Stimulated activated naive CD8-positive, alpha-beta T cell treated with anti-CD3 and anti-CD28 coated beads, Interleukin-15, Interleukin-2, amounts not matched to agents 100 U/mL and 50 U/mL, for 24 hours (primary cell): ENCODE measurements at places on chromosomes 11 and 22.

GRCh38 chr22:36160499-36160942 lies at the start of gene APOL3:
Gene APOL3, minus strand, starts transcription at chr22:36160755. Its CDS starts 11,700 bp downstream, at chr22:36149055.
- peak; percentile 45 for DNase-seq

GRCh38 chr11:63444160-63444559 lies 46.8 kb downstream of the PLAAT5 start:
- DNase-seq, result no peak

- no peak for DNase-seq
These were observed 18.1 kb downstream of the SLC37A2 start for GRCh38 chr11:125081098-125081798.

GRCh38 chr11:61828379-61828628 lies 204 bp downstream of the FADS2 start:
- DNase-seq, result no peak

DNA sequence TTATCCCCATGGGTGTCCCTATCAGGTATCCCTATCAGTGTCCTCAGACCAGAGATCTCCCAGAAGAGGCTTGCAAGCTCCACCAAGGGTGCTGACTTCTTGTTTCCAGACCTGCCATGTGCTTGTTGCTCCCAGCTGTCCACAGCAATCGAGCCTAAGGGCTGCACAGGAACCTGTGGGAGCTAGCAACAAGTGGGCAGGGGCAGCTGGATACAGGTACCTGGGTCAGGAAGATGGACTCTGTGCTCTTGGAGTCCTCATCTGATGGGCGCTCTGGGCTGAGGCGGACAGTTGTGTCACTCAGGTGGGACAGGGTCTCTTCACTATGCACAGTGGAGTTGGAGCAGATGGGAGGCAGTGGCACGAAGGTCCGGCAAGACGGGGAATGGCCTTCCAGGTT lies 99.2 kb downstream of the RNF169 start:
- no peak for DNase-seq

GRCh38 chr22:19739448-19739895 lies 16.1 kb downstream of the GP1BB start:
- DNase-seq, result no peak

DNA sequence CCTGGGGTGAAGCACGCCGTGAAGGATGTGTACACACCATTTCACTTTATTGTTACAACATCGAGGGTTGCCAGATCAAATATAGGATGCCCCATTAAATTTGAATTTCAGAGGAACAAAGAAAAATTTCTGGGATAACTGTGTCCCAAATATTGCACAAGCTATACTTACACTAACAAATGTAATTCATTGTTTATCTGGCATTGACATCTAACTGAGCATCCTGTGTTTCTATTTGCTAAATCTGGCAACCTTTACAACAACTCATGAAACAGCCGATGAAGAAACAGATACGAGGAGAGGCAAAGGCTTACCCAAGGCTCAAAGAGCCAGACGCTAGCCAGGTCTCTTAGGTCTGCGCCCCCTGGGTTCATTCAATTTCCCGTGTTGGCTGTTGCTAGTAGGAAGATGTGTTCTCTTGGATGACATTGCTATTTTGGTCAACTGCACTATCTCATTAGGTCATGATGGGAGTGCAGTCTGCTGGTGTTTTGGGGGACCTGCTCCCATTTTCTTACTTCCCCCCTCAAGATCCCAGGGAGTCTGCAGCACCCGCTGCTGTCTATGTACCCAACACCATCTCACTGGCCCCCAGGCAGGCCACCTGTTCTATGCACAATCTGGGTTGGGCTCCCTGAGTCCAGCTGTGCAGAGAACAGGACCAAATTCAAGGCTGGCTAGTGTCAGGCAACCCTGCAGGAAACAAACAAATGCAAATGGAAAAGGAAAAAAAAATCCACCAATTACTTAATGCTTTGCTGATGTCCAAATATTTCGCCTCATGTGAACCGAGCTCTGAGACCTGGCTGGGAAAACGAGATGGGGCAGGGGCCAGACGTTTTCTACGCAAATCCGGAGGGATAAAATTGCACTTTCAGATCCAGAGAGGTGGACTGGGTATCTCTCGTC lies 560.9 kb downstream of the MIAT start:
- no peak for DNase-seq

GRCh38 chr22:38789606-38790005 lies 4.3 kb downstream of the DNAL4 start:
- DNase-seq, result no peak

- no peak for DNase-seq
These were observed 431.4 kb upstream of the CCDC90B start for GRCh38 chr11:83717537-83717936.

DNA sequence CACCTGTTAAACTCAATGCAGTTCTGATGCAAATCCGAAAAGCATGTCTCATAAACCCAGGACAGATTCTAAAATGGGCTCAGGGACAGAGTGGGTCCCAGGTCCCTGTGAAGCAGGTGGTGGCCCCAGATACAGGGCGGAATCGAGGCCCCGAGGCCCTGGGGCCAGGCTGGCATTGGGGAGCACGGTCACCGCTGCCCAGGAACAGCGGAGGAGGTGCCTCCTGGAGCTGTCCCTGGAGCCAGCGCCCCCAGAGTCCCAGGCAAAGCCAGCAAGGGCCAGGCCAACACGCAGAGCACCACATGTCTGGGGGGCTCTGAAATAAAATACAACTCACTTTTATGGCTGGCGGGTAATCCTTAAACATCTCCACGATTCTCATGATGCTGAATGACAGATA lies 10.0 kb upstream of the TTLL8 start:
- no peak for DNase-seq

GRCh38 chr22:29821291-29822016 lies 16.6 kb downstream of the ASCC2 start:
- DNase-seq, result peak; percentile 59

- no peak for DNase-seq
These were observed 8.6 kb downstream of the HSD17B12 start for GRCh38 chr11:43689167-43689566.

DNA sequence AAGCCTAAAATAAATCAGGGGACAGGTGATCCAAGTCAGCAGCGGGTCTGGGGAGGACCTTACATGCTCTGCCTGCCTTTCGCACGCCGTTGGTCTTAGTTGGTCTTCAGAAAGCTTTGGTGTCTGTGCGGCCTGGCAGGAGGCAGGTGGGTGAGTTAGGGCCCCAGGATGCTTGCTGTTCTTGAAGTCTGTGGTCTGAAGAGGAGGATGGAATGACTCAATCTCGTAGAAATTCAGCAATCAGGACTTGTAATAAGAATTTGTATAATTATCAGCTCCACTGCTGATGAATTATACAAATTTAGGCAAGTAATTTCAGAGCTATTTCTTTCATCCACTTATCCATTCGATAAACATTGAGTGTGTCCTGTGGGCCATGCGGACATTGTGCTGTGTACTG lies 138.5 kb downstream of the FEZ1 start:
- no peak for DNase-seq

- no peak for DNase-seq
These were observed 22.6 kb downstream of the ARHGEF17 start for GRCh38 chr11:73330569-73331093.

- no peak for DNase-seq
These were observed 5.3 kb upstream of the MALAT1 start for GRCh38 chr11:65493367-65494176.

DNA sequence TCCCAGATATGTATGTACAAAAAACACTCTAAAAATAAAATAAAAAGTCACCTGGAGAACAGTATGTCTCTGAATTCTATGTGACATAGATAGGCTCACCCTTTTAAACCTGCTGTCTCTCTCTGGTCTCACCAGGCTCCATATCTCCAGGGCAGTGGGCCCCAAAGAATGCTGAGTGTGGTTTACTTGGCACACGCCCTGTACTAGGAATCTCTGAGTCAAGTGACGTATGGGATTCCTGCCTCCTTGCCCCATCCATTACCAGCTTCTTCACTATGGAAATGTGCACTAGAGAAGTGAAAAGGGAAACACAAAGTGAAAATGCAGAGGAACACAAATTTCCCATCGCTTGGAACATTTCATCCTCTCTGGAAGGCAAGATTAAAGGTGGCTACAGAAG lies 722.2 kb upstream of the TENM4 start:
- no peak for DNase-seq

DNA sequence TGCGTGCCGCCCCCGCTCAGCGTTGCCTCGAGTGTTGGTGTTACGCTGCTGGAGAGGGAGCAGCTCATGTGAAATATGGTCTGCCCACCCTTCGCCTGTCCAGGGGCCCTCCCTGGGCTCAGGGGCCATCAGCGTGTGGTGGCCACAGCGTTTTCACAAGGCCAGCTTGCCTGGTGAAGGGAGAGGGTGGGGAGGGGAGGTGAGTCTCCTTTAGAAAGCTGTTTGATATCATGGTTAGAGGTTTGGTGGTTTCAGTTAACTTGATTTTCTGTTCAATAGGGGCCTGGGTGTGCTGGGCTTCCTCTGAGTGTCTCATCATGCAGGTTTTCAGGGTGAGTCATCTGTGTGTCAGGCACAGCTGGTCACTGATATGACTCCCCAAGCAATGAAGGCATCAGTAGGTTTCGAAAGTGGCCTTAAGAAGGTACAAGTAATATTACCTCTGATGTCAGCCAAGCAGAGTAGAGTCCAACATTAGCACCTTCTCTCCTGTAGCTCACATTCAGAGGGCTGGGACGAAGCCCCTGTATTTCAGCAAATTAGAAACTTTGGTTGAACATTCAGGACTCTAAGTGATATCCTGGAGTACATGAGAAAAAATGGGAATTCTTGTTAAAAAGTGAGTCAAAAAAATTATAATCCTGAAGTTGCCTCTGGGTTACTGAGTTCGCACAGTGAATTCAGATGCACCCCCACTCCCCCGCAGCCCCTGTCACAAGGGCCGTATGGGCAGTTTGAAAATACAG lies 172.5 kb downstream of the TBC1D22A start:
- DNase-seq, result peak; percentile 30

DNA sequence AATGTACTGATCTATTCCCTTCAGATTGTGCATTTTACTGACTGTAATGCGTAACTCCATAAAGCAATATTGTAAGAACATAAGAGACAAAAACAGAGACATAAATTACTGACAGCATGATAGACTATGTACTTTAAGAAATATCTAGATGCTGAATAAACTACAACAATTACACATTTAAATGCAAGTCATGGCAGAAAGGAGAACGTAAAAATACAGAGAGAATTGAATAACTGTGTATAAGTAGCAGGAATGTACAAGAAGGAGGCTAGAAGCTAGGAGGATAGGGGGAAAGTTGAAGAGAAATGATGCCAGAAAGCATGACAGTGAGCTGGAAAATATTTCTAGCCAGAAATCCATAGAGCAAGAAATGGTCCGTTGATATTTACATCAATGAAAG lies 74.0 kb upstream of the FAM181B start:
- no peak for DNase-seq

DNA sequence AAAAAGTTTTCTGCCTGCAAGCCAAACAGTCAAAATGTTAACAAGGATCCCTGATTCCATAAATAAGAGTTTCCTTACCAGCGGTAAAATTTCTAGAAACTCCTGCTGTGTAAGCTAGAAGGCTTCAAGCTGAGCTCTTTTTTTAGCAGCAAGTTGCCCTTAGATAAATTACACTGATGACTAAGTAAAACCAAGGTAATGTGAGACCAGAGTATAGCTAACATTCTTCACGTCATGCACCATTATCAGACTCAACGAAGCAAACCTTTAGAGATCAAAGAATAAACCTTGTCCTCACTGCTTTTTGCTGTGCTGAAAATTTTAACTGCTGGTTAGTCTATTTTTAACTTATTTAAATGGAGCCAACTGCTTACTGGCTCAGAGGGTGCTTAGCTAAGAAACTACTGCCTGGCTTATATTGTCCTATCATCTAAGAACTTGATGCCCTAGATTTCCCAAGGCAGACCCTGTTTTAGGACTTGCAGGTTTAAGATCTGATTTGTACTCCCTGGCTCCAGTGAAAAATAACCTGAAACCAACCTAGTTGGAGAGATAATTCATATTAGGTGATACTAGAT lies 900.7 kb downstream of the JRKL start:
- no peak for DNase-seq

DNA sequence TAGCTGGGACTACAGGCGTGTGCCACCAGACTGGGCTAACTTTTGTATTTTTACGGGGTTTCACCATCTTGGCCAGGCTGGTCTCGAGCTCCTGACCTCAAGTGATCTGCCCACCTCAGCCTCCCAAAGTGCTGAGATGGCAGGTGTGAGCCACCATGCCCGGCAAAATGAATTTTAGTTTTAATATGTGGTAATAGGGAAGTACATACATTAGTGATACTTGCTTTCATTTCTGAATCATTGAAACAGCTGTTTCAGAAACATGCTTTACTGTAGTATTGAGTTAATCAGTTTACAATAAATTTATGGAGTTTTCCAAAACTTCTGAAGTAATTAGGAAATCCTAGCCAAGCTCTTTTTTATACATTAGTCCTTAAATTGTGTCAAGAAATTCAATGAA lies 15.6 kb downstream of the PCF11 start:
- DNase-seq, result no peak

DNA sequence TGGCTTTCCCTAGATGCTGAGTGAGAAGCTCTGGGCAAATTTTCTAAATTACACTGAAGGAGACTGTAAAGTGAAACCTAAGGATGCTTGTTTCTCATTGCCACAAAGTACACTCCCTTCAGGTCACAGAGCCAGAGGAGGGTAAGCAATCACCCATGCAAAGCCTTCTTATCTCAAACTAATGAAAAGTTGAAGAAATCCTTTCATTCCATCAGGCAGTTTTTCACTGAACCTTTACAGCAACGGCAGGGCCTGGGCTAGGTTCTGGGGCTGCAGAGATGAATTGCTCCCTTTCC lies 106.2 kb downstream of the RASSF10 start:
- no peak for DNase-seq

DNA sequence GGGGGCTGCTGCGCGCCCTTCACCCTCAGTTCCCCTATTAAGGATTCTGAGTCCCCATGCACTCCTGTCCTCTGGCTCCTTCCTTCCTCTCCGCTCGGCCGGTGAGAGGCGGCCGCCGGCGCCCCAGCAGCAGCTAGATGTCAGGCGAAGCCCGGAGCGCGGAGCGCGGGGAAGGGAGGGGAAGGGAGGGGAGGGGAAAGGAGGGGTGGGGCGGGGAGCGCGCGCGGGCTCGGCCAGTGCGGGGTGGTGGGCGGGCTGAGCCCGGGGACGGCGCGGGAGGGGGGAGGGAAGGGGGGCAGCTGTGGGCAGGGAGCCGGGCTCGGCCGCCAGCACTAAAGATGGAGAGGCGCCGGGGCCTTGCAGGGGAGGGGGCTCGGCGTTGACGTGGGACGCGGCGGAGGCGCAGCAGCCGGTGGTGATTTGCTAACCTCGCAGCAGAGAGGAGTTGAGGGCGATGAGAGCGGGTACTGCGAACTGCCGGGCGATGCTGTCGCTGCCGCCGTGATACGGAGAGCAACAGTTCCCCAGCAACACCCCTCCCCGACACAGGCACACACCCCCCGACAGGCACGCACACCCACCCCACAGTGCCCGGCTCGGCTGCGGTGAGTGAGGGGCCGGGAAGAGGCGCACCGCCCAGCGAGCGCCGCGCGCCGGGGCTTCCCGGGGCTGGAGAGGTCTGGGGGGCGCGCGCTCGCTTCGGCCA lies at the start of gene ZBTB16:
TSS of gene ZBTB16 (plus strand) at position 434 of the 706 bp plus-strand sequence. CDS start 3,590 bp downstream, outside the sequence.
- peak; percentile 61 for DNase-seq

GRCh38 chr11:62555464-62556107 lies 9.0 kb upstream of the AHNAK start:
- peak; percentile 70 for DNase-seq
